ENCODE measurements at places on chromosomes 11 and 22. TPM values are rescaled to one million over a fixed set of nuclear protein-coding genes. Genes with fewer than 3 reads are reported as not detected.

The KCNK4 gene
- total RNA-seq = not detected

The ASCL2 gene
- 0.83 TPM for total RNA-seq

The C11orf86 gene
- total RNA-seq = not detected

The CATSPERZ gene
- total RNA-seq = not detected

The B3GAT1 gene
- total RNA-seq = 0.08 TPM

The GGTLC3 gene
- total RNA-seq = not detected

DNA sequence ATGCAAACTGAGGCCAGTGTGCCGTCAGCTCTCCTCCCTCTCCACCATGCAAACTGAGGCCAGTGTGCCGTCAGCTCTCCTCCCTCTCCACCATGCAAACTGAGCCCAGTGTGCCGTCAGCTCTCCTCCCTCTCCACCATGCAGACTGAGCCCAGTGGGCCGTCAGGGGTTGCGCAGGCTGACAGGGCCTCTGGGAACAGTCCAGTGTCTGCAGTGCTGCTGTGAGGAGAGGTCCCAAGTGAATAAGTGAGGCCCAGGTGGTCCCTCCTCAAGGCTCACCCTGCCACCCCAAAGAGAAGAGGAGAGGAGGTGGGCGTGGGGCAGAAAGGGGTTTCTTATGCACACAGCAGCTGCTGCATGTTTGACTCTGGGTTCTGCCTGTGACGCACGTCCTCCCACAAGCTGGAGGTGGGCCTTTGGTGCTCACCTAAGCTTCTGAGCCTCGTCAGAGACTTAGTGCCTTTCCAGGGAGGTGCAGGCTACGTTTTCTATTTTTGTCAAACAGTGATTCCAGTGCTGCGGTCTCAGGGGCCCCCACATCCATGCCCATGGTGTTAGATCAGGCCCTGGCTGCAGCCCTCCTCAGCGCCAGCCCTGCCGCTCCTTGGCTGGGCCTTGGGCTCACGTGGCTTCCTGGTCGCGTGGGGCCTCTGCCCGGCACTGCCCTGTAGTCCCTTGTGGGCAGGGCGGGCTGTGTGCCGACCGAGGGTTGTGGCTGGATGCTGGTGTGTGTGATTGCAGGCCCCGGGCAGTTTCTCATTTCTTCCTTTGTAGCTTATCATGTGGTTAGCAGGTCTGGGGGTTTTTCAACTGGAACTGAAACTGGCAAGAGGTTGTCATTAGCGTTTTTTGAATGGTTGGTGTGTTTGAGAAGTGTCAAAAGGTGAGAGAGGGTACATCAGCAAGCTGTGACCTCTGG lies 7.1 kb downstream of the TPCN2 start:
- H3K36me3 ChIP-seq = no peaks in the 10 kb centered on the region
- no peak overlapping the region for H3K27ac ChIP-seq
- DNase-seq = no peak

DNA sequence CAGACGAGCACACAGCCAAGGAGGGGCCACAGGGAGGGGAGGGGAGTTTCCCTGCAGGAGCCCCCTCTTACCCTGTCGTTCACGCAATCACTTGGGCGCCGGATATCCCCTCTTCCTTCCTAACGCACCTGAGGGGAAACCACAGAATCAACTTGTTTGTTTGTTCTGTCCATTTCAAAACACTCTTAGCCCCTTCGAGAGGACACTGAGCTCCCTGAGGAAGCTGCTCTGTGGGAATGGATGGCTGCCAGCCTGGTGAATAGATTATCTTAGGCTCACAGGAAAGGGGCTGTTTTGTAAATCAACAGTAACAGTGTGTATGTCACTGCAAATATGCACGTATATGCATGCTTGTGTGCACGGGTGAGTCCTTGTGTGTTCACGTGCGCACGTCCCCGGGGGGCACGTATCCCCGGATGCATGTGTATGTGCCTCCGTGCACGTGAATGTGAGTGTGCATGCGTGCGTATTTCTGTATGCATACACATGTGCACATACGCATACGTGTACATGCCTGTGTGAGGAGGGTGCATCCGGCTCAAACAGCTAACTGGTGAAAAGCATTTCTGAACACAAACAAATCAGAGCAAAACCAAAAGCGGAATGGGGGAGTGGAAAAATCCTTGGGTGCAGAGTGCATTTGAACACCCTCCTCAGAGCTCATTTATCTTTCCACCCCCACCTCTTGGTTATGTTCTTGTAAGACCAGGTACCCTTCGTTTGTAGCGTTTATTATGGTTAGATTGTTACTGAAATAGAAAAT lies 7.2 kb downstream of the ARSA start:
- no peak overlapping the region for H3K4me3 ChIP-seq
- H3K27ac ChIP-seq = no peak overlapping the region
- no peaks in the 10 kb centered on the region for H3K27me3 ChIP-seq
- H3K4me1 ChIP-seq = peaks cover 21% of the 10 kb centered on the region
- no peaks in the 10 kb centered on the region for H3K36me3 ChIP-seq
- peak; percentile 81 for DNase-seq

DNA sequence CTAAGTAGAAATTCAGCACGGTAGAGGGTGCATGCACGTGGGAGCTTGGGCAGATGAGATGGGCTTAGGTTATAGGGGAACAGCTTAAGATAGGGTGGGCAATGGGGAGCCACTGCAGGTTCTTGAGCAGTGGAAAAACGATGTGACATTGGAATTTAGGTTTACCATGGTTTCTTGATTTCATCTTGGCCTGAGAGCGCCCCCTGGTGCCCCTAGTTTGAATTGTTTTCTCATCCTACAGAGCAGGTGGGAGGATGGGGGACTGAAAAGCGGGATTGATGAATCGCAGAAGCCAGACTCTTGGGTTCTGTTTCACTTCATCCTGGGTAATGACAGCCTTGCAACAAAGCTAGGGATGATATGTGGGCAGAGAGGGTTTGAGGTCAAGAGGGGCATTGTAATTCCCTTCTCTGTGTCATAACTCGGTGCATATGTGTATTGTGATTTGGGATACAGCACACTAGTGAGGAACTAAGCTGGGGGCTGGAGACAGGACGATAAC lies 6.7 kb upstream of the MCAM start:
- H3K4me1 ChIP-seq = no peaks in the 10 kb centered on the region
- H3K4me3 ChIP-seq = no peak overlapping the region
- no peaks in the 10 kb centered on the region for H3K36me3 ChIP-seq

DNA sequence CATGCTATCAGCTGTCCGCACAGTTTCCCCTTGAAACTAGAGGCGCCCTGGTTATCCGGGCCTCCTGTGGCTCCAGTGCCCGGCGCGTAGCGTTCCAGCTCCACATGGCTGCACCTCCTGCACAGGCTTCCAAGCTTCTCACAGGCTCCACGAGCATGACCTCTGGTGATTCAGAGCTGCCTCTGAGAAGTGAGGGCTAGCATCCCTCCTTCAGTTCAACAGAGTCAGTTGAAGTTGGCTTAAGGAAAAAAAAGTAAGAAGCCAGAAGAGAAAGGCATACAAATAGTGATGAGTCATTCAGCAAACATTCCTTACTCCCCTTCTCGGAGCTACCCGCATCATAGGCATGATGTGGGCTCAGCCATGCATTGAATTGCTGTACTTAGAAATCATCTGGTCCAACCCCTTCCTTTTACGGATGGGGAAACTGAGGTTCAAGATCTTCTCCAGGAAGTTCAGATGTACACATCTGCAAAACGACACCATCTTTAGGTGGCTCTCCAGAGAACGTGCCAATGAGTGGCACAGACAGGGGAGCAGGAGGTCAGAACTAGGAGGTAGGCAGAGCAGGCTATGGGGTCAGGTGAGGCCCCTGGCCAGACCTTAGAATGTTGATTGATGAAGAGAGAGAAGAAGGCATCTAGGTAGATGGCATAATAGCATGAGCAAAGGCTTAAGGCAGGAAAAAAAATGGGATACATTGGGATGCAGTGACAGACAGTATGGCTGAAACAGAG lies 216.3 kb upstream of the TBCEL start:
- H3K4me1 ChIP-seq = no peaks in the 10 kb centered on the region
- no peaks in the 10 kb centered on the region for H3K27me3 ChIP-seq
- H3K4me3 ChIP-seq = no peak overlapping the region
- no peaks in the 10 kb centered on the region for H3K36me3 ChIP-seq
- H3K27ac ChIP-seq = no peak overlapping the region

- peak within 1 kb of the TSS; percentile 95 for H3K27ac ChIP-seq
- peak within 1 kb of the TSS; percentile 58 for H3K4me3 ChIP-seq
These were observed at the start of gene AQP11 for GRCh38 chr11:77589521-77590193. Gene AQP11 (plus strand): TSS chr11:77589953. CDS start chr11:77589993, 40 bp downstream.

DNA sequence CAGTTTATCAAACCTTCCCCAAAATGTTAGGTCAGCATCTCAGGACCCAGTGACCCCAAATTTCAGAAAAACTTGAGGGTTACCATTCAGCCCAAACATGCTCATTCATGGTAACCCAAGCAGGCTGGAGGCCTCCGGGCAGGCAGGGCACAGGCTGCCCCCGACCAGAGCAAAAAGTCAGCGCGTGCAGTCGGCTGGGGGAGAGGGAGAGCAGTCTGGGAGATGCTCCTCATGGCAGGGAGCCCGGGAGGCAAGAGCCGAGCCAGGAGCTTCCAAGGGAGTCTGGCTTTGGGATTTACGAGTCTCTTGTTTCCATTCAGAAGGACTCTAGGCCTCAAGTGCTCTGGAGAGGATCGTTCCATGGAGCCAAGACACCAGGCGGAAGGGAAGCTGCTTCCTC lies 45.7 kb downstream of the RPUSD4 start:
- H3K4me1 ChIP-seq = no peaks in the 10 kb centered on the region
- no peak overlapping the region for H3K27ac ChIP-seq
- H3K36me3 ChIP-seq = no peaks in the 10 kb centered on the region
- H3K27me3 ChIP-seq = no peaks in the 10 kb centered on the region
- H3K4me3 ChIP-seq = no peak overlapping the region

GRCh38 chr22:36885474-36885873 lies 24.7 kb downstream of the NCF4 start:
- H3K4me3 ChIP-seq = no peak overlapping the region
- no peak for DNase-seq
- H3K4me1 ChIP-seq = no peaks in the 10 kb centered on the region
- no peaks in the 10 kb centered on the region for H3K27me3 ChIP-seq
- no peak overlapping the region for H3K27ac ChIP-seq

GRCh38 chr22:46780453-46780852 lies 18.0 kb downstream of the TBC1D22A start:
- H3K36me3 ChIP-seq = no peaks in the 10 kb centered on the region
- H3K4me1 ChIP-seq = no peaks in the 10 kb centered on the region
- H3K27me3 ChIP-seq = no peaks in the 10 kb centered on the region
- H3K27ac ChIP-seq = no peak overlapping the region

DNA sequence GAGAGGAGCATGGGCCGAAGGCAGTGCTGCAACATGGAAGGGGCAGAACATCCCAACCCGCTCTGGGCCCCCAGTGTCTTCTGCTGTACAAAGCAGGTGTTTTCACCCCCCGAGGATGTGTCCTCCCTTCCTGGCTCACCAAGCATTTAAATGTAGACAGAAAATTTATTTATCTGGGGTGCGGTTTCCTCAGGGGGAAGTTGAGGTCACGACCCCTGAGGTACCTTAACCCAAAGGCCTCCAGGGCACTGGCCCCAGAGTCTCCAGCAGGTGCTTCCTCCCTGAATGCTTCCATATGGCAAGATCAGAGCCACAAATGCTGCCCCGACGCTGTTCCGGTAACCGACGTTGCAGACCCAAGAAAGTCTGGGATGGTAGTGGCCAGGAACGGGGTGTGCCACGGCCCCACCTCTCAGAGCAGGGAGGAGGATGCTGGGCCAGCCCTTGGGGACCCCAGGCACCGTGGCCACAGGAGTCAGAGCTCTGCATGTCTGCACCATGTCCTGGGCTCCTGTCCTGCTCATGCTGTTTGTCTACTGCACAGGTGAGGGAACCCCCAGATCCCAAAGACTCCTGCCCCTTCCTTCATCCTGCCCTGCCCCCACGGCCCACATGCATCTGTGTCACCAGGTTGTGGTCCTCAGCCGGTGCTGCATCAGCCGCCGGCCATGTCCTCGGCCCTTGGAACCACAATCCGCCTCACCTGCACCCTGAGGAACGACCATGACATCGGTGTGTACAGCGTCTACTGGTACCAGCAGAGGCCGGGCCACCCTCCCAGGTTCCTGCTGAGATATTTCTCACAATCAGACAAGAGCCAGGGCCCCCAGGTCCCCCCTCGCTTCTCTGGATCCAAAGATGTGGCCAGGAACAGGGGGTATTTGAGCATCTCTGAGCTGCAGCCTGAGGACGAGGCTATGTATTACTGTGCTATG lies at the start of gene VPREB1:
Gene VPREB1, plus strand, starts transcription at position 471 of the 935 bp plus-strand sequence. Its CDS starts 28 bp downstream, at position 499.
- no peak for DNase-seq
- H3K27me3 ChIP-seq = no peaks in the 10 kb centered on the region
- no peaks in the 10 kb centered on the region for H3K4me1 ChIP-seq
- H3K36me3 ChIP-seq = no peaks in the 10 kb centered on the region
- H3K27ac ChIP-seq = no peak within 1 kb of the TSS
- H3K4me3 ChIP-seq = no peak within 1 kb of the TSS

- DNase-seq = no peak
- no peaks in the 10 kb centered on the region for H3K4me1 ChIP-seq
- H3K27ac ChIP-seq = peak overlapping the region; percentile 31
- H3K4me3 ChIP-seq = no peak overlapping the region
- H3K36me3 ChIP-seq = no peaks in the 10 kb centered on the region
These were observed 36.3 kb downstream of the SLC5A1 start for GRCh38 chr22:32079130-32080089.
